Fibroblast of skin of right quadriceps (primary cell): ENCODE measurements at places on chromosomes 13 and 19.

DNA sequence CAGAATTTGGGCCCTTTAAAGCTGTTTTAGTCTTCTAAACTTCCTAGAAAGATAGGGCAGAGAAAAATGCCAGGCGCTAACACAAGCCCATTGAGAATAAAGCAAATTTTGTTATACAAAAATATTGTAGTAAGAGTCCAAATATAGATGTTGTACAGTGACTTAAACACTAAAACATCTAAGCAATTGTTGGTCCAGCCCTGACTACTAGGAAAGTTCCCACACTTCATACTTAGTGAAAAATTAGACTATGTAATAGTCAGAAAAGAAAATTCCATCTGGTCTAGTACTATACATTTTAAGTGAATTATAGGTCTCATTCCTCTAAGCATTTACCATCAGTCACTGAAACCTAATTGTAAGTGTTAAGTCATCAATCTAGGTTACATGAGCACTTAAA lies 1518.3 kb upstream of the SLC10A2 start:
- peak; percentile 44 for DNase-seq

DNA sequence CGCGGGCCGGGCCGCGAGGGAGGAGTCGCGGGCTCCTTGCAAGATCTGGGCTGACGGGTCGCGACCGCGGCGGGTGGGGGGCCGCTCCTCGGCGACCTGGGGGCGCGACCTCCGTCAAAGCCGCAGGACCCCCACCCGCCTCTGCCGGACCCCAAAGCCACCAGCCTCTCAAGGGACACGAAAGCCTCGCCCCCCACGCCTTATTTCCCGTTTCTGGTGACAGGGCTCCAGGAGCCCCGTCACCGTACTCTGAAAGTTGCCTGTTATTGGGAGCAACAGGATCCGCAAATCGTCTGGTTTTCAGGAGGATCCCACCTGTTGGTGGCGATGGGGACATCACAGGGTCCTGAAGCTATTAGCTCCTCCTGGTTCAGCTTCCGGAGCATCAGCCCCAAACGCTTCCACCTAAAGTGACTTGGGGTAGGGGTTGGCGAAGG lies 530 bp downstream of the MAU2 start:
- no peak for DNase-seq

DNA sequence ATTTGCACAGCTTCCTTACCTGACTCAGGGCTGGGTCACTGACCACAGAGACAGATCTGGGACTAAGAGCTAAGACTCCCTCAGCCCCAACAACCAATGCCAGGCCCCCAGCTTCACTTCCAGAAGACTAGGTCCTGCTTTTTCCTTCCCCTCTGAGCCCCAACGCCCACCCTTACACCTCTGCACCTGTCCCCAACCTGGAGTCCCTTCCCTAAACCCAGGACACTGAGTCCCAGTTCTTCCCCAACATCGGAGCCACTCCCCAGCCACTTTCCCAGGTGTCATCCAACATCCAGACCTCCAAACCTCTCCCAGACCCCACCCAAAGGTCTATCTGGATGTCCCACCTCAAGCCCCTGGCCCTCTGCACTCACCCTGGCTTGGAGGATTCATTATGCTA lies 2.9 kb downstream of the FCER2 start:
- no peak for DNase-seq

DNA sequence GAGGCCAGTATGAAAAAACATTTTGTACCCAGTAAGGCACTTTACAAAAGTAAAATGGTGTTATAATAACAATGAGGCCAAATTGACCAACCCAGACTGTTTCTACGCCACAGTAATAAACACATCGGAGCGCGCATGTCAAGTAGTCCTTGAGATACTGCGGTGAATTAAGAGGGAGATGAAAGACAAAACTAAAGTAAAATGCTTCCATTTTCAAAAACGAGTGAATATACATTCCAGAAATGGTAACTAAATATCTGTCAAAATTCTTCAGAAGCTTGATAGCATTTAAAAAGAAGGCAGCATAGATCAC lies 19.0 kb downstream of the N4BP2L1 start:
- no peak for DNase-seq

- no peak for DNase-seq
Measured at GRCh38 chr13:53301449-53301848, 272.8 kb downstream of the OLFM4 start.

DNA sequence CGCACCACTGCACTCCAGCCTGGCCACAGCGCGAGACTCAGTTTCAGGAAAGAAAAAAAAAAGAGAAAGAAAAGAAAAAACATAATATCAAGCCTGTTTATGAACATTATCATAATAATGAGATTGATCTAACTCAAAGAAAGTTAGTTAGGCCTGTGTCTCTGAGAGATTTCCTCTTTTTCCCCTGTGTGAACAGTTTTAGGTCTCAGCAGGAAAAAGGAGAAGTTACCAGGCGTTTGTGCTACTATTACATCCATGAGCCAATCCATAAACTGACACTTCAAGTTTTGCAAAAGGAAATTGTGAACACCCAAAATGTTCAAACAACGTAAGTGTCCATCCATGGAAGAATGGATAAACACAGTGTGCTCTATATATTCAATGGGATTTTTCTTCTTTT lies 3.8 kb downstream of the TARM1 start:
- DNase-seq, result no peak

DNA sequence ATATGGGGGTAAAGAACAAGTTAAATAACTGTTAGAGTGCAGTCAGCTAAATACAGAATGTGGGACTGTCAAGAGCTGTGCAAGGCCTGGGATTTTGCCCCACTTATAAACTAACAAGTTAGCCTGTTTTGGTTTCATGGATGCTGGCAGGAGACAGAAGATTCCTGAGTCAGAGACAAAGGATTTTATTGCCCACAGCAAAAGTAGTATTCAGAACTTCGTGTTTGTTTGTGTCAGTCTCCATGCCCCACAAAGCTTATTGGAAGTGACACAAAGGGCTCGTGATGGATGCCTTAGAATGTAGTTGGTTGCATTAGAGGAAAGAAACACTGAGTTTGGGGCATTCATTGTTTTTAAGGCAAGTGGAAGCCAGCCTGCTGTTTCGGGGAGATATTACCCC lies 22.2 kb upstream of the SPRYD7 start:
- no peak for DNase-seq

GRCh38 chr13:107765724-107766401 lies 449.5 kb downstream of the LIG4 start:
- DNase-seq, result peak; percentile 3

GRCh38 chr13:98489446-98490194 lies 87.3 kb downstream of the STK24 start:
- no peak for DNase-seq

GRCh38 chr19:45216667-45217066 lies 28.5 kb downstream of the EXOC3L2 start:
- DNase-seq, result no peak

DNA sequence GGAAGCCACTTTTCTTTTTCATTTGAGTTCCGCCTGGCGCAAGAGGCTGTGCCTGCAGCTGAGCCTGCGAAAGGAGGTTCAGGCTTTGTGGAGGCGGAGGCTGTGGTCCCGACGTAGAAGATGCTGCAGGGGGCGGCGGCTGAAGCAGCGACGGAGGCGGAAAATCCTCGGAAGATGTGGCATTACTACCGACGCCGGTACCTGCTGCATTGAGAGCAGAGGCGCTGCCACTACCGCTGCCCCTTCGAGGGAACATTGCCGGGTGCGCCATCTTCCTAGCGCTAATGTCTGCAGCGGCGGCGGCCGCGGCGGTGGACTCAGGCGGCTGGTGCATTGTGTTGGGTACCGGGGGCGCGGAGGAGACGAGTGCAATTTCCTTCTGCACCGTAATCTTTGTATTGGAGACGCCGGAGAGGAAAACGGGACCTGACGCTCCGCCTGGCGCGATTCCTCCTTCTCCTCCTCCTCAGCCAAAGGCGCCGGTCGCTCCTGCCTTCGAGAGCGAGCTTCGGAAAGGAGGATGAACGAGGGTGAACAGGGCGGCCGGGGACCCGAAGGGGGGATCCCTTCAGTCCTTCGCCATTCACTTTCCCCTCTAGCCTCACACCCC lies at the start of gene TSC22D1:
TSS of gene TSC22D1 (minus strand) at position 590 of the 610 bp plus-strand sequence. CDS start at position 334, 256 bp downstream.
- peak; percentile 59 for DNase-seq

GRCh38 chr13:59721926-59722910 lies 441.5 kb downstream of the DIAPH3 start:
- DNase-seq, result no peak

- DNase-seq, result peak; percentile 33
Measured at GRCh38 chr13:80901111-80901510, 560.2 kb upstream of the SPRY2 start.

- no peak for DNase-seq
Measured at GRCh38 chr19:10491472-10492047, 11.6 kb downstream of the KEAP1 start.

- no peak for DNase-seq
Measured at GRCh38 chr13:32645854-32646253, 59.6 kb downstream of the PDS5B start.

DNA sequence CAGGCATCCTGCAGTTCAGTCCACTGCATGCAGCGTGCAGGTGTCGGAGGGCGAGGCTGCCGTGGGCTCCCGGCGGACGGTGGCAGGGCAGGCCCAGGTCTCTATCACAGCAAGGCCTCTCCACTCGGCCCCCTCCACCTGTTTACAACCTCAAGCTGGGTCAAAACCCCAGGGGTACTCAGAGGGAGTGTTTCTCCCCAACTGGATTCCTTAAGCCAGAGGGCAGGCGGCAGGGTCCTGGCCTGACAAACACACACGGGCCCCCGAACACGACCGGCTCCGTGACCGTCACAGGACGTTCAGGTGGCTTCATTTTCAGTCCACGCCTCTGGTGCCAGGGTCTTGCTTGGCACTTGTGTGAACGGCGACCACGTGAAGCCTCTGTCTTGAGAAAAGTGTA lies 23.5 kb downstream of the RASA3 start:
- DNase-seq, result no peak

DNA sequence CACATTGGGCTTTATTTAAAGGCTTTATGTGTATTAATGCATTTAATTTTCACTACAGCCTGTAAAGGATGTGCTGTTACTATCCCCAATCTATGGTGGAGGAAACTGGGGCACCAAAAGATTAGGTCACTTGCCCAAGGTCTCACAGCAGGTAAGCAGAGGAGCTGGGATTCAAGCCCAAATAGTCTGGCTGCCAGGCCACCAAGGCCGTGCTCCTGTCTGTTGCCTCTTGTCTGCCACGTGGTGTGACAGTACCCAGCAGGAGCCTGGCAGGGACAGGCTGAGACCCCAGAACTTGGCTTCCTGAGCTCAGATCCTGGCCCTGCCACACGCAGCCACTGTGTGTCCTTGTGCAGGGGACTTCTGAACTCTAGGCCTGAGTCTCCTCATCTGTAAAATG lies 4.5 kb downstream of the NTN5 start:
- no peak for DNase-seq

DNA sequence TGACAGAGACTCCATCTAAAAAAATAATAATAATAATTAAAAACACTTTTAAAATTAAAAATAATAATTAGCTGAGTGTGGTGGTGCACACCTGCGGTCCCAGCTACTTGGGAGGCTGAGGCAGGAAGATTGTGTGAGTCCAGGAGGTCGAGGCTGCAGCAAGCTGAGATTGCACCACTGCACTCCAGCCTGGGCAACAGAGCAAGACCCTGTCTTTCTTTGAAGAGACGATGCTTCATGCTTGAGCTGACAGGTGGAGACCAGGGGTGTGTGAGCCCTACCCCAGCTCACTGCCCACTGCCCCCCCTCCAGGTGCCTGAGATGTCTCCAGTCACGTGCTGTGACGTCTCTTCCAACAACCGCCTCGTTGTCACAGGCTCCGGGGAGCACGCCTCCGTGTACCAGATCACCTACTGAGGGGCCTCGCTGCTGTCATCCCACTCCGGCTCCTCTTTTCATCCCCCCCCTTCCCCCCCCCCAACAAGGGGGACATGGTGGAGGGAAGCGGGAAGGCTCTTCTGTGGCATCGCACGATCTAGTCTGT lies 17.3 kb downstream of the TLE6 start:
- no peak for DNase-seq

DNA sequence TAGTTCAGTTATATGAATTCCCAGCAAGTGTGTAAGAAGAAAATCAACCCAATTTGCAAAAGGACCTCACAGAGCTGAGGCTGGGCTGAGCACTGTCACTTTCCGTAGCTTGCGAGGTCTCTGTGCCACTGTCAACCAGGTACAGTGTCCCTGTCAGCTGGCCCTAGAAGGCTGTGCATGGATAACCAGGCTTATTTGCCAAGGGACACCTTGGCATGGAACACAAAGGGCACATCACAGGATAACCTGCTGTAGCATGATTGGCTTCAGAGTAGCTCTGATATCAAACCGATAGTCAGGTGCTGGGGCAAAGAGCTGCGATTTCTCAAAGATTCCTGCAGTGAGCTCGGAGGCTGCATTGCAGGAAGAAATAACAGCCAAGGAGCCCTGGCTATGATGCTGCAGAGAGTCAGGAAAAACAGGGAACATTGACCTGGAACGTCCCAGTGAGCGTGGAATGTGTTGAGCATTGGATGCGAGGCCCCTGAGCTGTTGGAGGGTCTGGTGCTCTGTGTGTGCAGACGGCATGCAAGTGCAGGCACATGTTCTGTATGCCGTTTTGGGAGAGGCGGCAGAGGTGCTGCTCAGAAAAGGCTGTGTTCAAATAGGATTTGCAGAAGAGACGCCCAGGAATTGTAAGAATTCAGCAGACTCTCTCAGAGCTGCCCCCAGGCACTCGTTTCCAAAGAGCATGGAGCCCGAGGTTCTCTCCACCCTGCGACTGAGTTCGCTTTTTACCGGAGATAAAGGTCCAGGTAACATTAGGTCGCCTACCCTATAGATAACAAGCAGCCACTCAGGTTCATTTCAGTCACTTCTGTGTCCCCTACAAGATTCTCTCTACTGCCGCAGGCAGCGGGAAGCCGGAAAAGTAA lies 213.5 kb upstream of the IRS2 start:
- no peak for DNase-seq

DNA sequence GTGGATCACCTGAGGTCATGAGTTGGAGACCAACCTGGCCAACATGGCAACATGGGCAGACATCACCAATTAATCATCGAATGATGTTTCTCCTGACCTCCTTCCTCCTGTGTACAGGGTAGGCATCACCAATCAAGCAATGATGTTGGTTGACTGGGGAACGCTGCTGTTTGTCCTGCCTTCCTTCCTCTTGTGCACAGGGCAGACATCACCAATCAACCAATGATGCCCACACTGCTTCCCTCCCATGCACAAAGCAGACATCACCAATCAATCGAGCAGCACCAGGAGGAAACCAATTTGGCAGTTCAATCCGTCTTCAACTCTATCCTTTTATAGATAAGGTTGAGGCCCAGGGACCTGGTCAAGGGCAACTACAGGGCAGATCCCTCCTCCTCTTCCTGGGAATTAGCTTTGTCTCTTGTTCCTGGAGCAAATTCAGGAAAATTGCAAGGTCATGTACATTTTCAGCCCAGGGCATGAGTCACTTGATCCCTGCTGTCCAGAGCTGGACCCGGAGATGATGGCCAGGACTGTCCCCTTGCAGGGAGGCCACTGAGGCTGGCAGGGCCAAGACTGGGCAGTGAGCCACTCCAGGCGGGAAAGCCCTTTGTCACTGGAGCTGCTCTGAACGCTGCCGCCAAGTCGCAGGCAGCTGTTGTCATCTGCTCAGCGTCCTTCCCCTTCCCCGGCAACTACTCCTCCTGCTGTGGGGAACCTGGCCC lies 5.3 kb upstream of the CSNK1G2 start:
- DNase-seq, result peak; percentile 26

DNA sequence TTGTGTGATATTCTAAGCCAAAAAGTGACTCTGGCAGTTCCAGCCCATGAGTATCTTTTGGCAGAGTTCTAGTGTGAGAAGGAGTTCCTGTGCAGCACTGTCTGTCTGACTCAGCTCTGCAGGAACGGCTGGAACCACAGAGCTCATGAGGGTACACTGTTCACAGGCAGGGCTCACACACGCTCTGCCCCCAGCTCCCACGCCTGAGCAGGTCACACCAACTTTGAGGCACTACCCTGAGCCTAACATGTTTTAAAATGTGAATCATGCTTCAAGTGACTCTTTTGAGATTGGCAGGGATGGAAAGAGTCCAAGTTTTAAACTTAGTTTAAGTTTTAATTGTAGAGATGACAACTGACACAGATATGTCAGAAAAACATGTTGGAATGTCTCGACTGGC lies 1203.3 kb downstream of the UQCRFS1 start:
- DNase-seq, result peak; percentile 4
